ENCODE measurements at places on chromosomes 7 and 10.

DNA sequence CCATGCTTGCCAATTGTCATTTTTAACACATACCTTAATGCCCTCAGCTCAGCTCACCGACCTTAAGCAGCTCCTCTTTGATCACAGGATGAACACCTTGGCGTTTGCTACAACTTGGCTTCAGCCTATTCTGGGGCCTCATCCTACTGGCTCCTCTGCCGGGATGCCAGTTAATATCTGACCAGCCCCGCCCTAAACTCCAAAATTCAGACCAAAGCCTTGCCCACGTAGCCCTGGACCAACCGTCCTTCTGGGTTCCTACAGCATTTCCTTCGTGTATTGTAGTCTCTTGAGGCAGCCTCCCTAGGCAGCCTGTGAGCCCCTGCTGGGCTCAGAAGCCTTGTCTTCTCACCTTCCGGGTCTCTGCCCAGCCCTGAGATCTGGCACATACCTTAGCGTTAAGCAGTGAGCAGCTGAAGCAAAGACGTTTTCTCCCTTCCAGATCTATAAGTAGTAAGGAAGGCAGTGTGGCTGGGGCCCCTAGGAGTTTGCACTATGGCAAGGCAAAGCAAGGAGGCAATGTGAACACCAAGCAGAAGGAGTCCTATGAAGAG is 836 bp downstream of the ENO4 start:
- peak overlapping the region; percentile 71 for H3K27ac ChIP-seq
- H3K36me3 ChIP-seq = no peaks in the 10 kb centered on the region
- H3K4me1 ChIP-seq = peaks cover 21% of the 10 kb centered on the region
- H3K27me3 ChIP-seq = peaks cover 28% of the 10 kb centered on the region

DNA sequence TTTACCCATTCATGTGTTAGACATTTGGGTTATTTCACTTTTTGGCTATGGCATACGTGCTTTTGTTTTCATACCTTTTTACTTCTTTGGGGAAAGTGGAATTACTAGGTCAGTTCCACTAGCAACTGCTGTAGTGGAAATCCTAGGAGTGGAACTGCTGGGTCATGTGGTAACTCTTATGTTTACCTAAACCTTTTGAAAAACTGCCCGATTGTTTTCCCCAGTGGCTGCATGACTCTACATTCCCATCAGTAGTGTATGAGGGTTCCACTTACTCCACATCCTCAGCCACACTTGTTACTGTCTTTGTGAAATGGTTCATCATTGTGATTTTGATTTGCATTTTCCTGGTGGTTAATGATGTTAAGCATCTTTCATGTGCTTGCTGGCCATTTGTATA is 82.3 kb downstream of the TAX1BP1 start:
- H3K4me3 ChIP-seq = no peak overlapping the region
- no peaks in the 10 kb centered on the region for H3K4me1 ChIP-seq
- no peak for DNase-seq
- H3K27ac ChIP-seq = no peak overlapping the region
- no peaks in the 10 kb centered on the region for H3K36me3 ChIP-seq

- H3K4me3 ChIP-seq = no peak overlapping the region
- no peaks in the 10 kb centered on the region for H3K4me1 ChIP-seq
- H3K36me3 ChIP-seq = no peaks in the 10 kb centered on the region
- no peak overlapping the region for H3K27ac ChIP-seq
- H3K27me3 ChIP-seq = no peaks in the 10 kb centered on the region
Observed at GRCh38 chr10:31778627-31779026, 150.0 kb downstream of the ARHGAP12 start.

GRCh38 chr10:497289-497688 is 192.2 kb downstream of the DIP2C start:
- no peak overlapping the region for H3K4me3 ChIP-seq
- H3K27me3 ChIP-seq = no peaks in the 10 kb centered on the region
- H3K4me1 ChIP-seq = peaks cover 5% of the 10 kb centered on the region

GRCh38 chr7:105803429-105803736 is 73.0 kb downstream of the ATXN7L1 start:
- no peaks in the 10 kb centered on the region for H3K36me3 ChIP-seq
- DNase-seq = no peak
- H3K4me3 ChIP-seq = no peak overlapping the region

- H3K27ac ChIP-seq = no peak overlapping the region
- no peak for DNase-seq
- H3K27me3 ChIP-seq = peaks cover 5% of the 10 kb centered on the region
- no peak overlapping the region for H3K4me3 ChIP-seq
Observed at GRCh38 chr10:117955176-117955575, 91.6 kb downstream of the RAB11FIP2 start.

GRCh38 chr10:34297541-34298345 is 517.4 kb downstream of the PARD3 start:
- no peak for DNase-seq
- no peak overlapping the region for H3K27ac ChIP-seq
- no peaks in the 10 kb centered on the region for H3K36me3 ChIP-seq
- no peak overlapping the region for H3K4me3 ChIP-seq
- no peaks in the 10 kb centered on the region for H3K4me1 ChIP-seq

- no peak overlapping the region for H3K27ac ChIP-seq
- no peaks in the 10 kb centered on the region for H3K36me3 ChIP-seq
- H3K4me3 ChIP-seq = no peak overlapping the region
- no peaks in the 10 kb centered on the region for H3K27me3 ChIP-seq
- no peaks in the 10 kb centered on the region for H3K4me1 ChIP-seq
Observed at GRCh38 chr10:131806646-131807317, 94.0 kb upstream of the PPP2R2D start.

- H3K27me3 ChIP-seq = no peaks in the 10 kb centered on the region
- DNase-seq = no peak
- H3K4me3 ChIP-seq = no peak overlapping the region
- H3K27ac ChIP-seq = no peak overlapping the region
- no peaks in the 10 kb centered on the region for H3K4me1 ChIP-seq
- H3K36me3 ChIP-seq = no peaks in the 10 kb centered on the region
Observed at GRCh38 chr7:23385140-23385539, 85.2 kb downstream of the IGF2BP3 start.

GRCh38 chr7:21175714-21176113 is 252.2 kb upstream of the SP4 start:
- H3K27ac ChIP-seq = no peak overlapping the region
- no peaks in the 10 kb centered on the region for H3K36me3 ChIP-seq
- no peak for DNase-seq
- no peaks in the 10 kb centered on the region for H3K27me3 ChIP-seq
- no peak overlapping the region for H3K4me3 ChIP-seq
- no peaks in the 10 kb centered on the region for H3K4me1 ChIP-seq

DNA sequence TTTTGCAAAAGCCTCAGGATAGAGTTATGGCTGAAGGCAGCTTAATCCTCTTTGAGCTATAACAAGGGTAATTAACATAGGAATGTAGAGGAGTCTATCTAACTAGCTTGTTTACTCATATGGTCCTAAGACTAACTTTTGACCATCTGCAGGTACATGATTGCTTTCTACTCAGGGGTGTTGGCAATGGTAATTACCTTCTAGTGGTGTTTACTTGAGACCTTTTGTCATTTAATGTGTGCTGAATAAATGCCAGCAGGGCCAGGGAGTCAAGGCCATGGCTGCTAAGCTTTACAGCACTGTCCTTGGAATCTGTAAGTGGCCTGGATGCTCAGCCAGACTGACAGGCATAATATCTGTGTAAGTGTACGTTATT is 1325.0 kb downstream of the XPNPEP1 start:
- no peak overlapping the region for H3K27ac ChIP-seq
- no peaks in the 10 kb centered on the region for H3K27me3 ChIP-seq
- H3K4me3 ChIP-seq = no peak overlapping the region
- DNase-seq = no peak

- no peaks in the 10 kb centered on the region for H3K27me3 ChIP-seq
- no peak overlapping the region for H3K27ac ChIP-seq
- no peak for DNase-seq
- no peaks in the 10 kb centered on the region for H3K36me3 ChIP-seq
- H3K4me1 ChIP-seq = no peaks in the 10 kb centered on the region
Observed at GRCh38 chr7:64753032-64753431, 41.2 kb upstream of the ZNF138 start.

- H3K4me3 ChIP-seq = no peak overlapping the region
- H3K27me3 ChIP-seq = peaks cover 1% of the 10 kb centered on the region
- DNase-seq = no peak
- no peaks in the 10 kb centered on the region for H3K4me1 ChIP-seq
- H3K36me3 ChIP-seq = no peaks in the 10 kb centered on the region
Observed at GRCh38 chr7:26937939-26938623, 73.7 kb upstream of the SKAP2 start.

DNA sequence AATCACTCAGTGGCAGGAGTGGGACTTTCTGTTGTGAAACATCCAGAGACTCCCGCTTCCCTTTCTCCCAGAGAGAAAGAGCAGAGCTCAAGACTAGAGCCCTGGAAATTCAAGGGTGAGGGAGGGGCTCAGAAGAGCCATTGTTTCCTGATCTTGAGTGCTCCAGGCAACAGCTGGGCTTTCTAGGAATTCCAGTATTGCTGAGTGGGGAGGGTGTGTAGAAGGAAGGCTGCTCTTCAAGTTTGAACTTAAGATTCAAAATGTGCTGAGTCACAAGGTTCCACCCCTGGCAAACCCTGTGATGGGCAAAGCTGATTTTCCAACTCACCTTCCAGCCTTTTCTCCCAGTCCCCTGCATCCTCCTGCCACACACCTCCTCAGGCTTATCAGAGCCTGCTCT is 42.3 kb upstream of the MSRB2 start:
- H3K27me3 ChIP-seq = no peaks in the 10 kb centered on the region
- no peaks in the 10 kb centered on the region for H3K4me1 ChIP-seq
- no peaks in the 10 kb centered on the region for H3K36me3 ChIP-seq
- H3K4me3 ChIP-seq = no peak overlapping the region
- H3K27ac ChIP-seq = no peak overlapping the region

GRCh38 chr7:102451371-102452054 is 13.2 kb downstream of the ALKBH4 start:
- H3K4me3 ChIP-seq = no peak overlapping the region
- DNase-seq = no peak
- peaks cover 3% of the 10 kb centered on the region for H3K36me3 ChIP-seq

DNA sequence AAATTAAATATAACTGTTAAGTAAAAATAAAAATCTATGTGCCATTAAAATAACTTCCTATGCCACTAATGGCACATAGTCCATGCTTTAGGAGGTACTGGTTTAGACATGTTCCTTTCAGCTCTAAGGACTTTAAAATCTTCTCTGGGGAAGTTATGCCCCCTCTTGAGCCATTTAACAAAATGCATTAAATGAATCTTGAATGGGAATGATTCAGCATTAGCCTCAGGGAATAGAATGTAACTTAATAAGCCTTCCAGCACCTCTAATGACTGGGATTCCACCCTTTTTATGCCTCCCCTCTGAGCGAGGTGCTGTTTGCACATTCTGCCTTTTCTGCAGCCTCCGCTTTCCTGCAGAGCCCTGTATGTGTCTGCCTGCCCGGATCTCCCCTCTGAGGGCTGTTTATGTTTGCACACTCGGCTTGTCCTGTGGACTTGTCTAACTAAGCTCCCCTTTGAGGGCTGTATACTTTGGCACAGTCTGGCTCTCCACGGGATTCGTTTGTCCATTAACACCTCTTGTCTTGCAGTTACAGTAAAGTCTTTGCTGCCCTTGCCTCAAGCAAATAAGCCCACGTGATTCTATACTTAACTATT is 108.4 kb upstream of the HPS1 start:
- DNase-seq = no peak
- no peaks in the 10 kb centered on the region for H3K36me3 ChIP-seq
- H3K27me3 ChIP-seq = no peaks in the 10 kb centered on the region
- peaks cover 10% of the 10 kb centered on the region for H3K4me1 ChIP-seq
- H3K4me3 ChIP-seq = no peak overlapping the region
- H3K27ac ChIP-seq = no peak overlapping the region

GRCh38 chr10:19250546-19250945 is 201.9 kb downstream of the MALRD1 start:
- H3K4me1 ChIP-seq = no peaks in the 10 kb centered on the region
- no peaks in the 10 kb centered on the region for H3K27me3 ChIP-seq
- DNase-seq = no peak
- no peaks in the 10 kb centered on the region for H3K36me3 ChIP-seq
- no peak overlapping the region for H3K4me3 ChIP-seq
- no peak overlapping the region for H3K27ac ChIP-seq

DNA sequence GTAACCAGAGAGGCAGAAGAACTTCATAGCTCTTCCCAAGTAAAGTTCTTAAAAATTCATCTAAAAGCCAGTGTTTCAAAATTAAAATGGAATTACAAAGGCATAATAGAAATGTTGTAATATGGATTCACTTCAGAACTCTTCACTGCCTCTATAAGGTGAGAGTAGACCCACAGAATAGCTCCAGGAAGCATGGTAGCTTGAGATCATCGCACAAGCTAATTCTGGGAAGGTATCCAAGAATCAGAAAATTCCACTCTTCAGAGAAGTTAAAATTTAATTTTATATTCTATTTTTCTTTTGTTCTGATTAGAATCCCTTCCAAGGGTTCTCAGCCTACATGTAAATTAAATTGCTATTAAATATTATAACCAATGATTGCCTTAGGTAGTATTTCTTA is 1.5 kb upstream of the DHX32 start:
- H3K36me3 ChIP-seq = no peaks in the 10 kb centered on the region
- DNase-seq = no peak
- H3K27ac ChIP-seq = no peak overlapping the region
- peaks cover 44% of the 10 kb centered on the region for H3K4me1 ChIP-seq
- no peak overlapping the region for H3K4me3 ChIP-seq

DNA sequence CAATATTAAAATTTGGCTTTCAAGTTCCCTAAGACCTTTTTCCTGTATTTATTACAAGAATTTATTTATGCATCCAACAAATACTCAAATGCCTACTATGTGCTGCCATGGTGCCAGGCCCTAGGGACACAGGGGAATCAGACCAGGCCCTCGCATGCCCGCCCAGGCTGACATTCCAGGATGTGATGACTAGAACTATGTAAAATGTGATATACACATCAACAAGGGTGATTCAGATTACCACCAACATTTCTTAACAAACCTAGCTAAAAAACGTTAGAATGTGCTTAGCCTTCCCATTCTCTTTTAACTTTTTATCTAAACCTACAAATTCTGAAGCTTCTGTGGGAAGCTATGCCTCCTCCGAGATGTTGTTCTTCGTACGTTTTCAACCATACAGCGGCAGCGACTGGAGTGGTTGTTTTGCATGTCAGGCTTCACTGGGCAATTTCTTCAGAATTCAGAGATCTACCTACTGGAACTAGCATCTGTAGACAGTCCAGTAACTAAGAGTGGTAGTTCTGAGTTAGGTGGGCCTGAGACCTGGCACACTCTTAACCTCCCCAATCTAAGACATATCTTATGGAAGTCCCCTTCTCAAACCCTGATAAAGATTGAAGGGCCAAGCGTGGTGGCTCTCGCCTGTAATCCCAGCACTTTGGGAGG is 22.1 kb downstream of the GNA12 start:
- H3K36me3 ChIP-seq = no peaks in the 10 kb centered on the region
- H3K27me3 ChIP-seq = no peaks in the 10 kb centered on the region
- H3K27ac ChIP-seq = no peak overlapping the region
- no peak for DNase-seq
- no peak overlapping the region for H3K4me3 ChIP-seq

Data from stomach (tissue), 19 donors.